ENCODE measurements at places on chromosomes 3 and 15.
A peak's percentile ranks its signal among the peaks of the same experiment; 100 is the strongest.

GRCh38 chr3:37920156-37920699 is 58.5 kb downstream of the CTDSPL start:
- DNase-seq = no peak

DNA sequence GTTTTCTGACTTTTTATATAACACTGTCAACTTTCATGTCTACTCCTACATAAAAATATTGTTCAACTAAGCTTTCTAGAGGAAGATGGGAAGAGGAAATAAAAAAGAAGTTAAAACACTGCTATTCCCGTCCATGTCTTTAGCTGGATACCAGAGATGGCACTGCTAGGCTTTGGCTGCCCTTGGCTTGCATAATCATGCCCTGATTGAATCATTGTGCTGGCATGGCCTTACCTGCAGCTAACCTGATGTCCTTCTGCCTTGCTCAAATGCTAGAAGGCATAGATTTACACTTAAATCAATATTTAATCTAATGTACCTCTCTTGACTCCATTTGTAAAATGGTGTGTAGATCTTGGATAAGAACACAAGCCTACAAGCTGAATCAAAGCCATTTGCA is 539.7 kb upstream of the IL12A start:
- no peak for DNase-seq

- DNase-seq = no peak
Measured at GRCh38 chr3:35565048-35565447, 74.3 kb upstream of the ARPP21 start.

DNA sequence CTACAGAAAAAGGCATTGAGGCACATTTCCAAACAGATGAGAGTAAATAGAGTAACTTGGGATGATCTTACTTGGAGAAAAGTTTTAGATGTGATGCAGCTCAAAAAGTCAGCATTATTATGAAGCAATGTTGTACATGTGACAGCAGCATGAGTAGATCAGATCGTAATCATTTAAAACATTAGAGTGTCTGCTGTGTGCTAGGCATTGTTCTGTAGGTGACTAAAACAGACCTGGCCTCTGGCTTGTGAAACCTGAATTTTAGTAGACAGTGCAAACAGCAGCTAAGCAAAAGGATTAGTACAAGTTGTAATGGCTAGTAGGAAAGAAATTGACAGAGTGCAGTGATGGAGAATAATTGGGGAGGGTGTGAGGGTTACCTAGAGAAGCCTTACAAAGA is 15.1 kb downstream of the UBE2E1 start:
- no peak for DNase-seq

GRCh38 chr15:88730751-88731150 is 72.5 kb upstream of the ACAN start:
- no peak for DNase-seq

- DNase-seq = no peak
Measured at GRCh38 chr3:111688190-111688800, 93.1 kb upstream of the ZBED2 start.

GRCh38 chr3:70992131-70992530 is 591.4 kb downstream of the FOXP1 start:
- DNase-seq = no peak

- no peak for DNase-seq
Measured at GRCh38 chr15:85607842-85608241, 186.9 kb downstream of the KLHL25 start.

GRCh38 chr3:108887777-108888176 is 65.2 kb downstream of the TRAT1 start:
- no peak for DNase-seq

GRCh38 chr3:40086890-40087883 is 222.3 kb upstream of the EIF1B start:
- no peak for DNase-seq

DNA sequence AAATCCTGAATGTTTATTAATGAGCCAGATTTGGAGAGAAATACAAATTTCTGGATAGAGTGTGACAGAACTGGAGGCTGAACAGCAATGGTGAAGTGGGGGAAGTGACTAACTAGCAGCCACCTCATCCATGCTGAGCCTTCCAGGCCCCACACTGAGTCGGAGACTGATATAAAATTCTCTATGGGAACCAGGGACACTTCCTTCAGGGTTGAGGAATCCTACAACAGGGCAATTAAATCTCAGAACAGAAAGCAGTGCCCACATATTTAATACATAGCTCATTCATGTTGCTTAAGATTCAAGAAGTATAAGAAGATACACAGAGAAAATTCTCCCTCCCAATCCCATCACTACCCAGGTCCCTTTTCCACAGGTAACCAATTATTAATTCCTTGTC is 49.3 kb downstream of the HACD2 start:
- DNase-seq = no peak

DNA sequence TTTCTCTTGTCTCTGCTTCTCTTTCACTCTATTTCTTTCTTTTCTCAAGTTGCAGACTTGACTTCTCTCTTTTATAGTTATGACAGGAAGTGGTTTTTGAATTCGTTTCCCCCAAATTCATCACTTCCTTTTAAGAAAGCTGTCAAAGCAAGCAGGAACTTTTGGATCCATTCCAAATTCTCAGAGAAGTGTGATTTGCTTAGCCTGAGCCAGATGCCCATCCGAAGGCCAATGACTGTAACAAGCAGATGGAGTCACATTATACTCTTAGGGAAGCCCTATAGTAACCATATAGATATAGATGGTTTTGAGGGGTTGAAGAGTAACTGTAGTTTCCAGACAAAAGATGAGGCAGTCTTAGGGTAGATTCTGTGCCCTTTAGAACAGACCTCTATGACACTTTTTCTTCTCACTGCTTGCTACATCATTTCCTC is 592.0 kb upstream of the KCNMB2 start:
- peak; percentile 13 for DNase-seq

GRCh38 chr15:61530769-61531168 is 301.7 kb upstream of the RORA start:
- DNase-seq = no peak
